Neural progenitor cell (in vitro differentiated cells): ENCODE measurements at places on chromosomes 5 and 9.
A peak's percentile ranks its signal among the peaks of the same experiment; 100 is the strongest.

DNA sequence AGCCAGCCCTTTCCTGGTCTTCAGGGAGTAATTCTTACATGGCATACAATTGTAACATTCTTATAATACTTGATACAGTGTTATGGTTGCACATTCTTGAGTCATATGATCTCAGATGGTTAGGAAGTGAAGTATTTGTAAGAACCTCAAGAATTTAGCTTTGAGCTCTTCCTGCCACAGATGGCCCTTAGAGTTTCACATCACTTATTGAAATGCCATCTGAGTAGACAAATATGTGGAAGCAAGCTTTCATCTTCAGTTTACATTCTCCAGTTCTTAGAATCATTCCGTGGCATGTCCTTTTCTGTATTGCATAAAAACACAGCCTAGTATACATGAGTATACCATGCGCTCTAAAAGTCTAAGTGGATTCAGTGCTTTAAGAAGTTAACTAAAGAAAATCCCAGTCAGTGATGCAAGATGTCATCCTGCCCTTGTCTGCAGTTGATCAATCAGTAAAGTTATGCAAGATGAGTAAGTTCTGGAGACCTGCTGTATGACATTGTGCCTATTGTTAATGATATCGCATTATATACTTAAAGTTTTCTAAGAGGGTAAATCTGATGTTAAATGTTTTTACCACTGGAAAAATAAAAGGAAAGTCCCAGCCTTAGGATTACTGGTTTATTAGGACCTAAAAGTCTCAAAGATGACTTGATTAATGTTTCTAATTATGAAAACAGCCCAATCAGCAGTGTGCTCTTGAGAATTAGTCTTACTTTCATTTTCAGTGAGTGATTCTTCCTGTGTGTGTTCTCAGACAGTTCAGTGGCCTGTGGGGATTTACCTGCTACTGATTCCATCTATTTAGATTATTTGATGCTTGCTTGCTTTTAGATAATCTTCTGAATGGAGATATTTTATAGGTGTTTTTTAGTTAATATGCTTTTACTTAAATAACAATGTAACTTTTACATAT is 29.4 kb downstream of the RHOBTB3 start:
- DNase-seq = no peak

DNA sequence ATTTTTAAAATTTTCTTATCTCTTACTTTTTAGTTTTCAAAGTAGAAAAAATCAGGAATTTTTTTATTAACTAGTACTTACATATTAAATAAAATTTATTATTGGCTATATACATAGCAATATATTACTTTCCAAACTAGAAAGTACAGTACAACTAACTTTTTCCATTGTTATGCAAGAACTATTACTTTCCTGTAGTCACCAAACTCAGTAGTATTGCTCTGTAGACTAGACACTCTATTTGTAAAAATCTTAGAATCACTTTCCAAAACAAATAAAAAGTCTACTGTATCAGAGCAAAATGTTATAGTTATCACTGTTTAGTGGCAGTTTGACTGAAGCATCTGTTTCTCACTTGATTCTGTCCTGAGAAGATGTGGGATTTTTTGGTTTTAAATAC is 55.3 kb upstream of the MACIR start:
- DNase-seq = no peak

DNA sequence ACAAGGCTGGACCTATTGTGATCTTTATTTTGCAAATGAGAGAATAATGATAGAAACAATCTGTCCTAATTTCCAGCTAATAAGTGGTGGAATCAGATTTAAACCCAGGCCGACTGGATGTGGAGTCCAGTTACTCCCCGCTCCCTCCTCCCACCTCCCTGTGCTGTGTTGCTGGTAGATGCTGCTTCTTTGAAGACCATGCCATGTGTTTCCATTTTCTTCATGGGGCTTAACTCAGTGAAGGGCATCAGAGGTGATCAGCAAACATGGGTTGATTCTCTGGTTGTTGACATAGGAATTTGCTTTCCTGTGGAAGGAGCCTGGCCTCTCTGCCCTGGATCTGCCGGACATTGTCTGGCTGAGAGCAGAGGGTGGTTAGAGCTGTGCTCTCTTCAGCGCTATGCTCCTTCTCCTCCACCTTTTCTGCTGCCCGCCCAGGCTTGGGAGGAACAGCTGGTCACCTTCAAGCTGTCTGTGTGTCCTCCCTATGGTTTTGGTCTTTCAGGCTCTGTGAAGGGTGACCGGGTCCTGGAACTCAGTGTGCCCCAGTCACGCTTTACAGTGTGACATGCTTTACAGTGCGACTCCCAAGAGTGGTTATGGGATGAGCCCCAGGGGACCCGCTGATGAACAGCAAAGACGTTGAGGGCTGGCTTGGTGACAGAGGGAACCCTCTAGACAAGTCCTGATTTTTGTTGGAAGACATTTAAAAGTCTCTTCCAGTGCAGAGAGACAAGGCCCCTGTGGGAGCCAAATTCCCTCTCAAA is 68.4 kb upstream of the RPS23 start:
- no peak for DNase-seq

DNA sequence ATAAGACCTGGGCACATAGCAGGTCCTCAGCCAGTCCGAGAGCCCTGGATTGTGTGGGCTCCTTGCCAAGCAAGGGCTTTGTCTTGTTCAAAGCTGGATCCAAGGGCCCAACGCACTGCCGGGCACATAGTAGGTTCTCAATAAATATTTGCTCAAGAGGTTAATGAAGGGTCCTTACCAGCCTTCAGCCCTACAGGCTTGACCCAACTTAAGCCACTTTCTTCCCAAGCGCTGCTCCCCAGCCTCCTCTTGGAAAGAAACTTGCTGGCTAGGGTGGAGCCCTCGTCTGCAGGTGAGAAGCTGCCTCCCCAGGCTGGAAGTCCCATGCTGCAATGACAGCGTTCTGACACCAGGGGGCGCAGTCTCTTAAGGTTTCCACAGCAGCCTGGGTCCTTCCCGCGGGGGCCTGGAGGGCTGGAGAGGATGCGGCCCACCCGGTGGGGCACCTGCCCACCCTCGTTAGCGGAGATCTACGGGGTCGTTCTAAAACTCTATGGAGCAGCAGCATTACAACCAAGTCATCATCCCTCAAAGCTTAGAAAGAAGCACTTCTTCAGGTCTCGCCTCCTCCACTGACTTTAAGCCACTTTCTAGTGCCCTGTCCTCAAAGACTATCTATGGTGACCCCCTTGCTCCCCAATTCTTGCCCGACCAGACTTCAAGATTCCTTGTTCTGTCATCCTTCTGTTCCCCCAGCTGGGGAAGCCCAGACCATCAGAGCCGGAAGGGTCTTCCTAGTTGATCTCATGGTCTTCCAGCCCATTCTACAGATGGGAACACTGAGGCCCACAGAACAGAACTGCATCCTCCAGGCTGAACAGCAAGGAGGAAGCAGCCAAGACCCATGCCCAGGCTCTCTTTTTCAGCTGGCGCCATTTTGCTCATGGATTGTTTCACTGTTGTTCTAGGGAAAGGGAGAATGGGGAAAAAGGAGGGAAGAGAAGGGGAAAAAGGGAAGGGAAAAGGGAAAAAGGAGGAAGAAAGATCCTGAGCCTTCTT is 115.4 kb downstream of the LHX2 start:
- DNase-seq = peak; percentile 82

DNA sequence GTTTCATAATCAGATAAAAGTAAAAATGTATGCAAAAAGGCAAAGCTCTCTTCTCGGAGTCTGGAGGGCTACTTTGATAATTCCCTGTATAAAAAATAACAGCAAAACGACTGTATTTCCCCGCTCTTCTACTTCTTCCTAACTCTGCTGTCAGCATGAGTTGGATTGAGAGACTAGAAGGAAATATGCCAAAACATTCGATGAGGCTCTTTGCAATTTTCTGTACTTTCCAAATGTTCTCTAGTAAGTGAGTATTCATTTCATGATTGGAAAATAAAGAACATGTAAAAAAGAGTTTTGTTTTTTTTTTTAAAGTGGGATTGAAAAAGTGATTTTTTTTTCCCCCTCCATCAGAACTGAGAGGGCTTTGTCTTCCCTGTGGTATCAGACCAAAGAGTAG is 677.5 kb downstream of the ACTL7B start:
- DNase-seq = no peak

DNA sequence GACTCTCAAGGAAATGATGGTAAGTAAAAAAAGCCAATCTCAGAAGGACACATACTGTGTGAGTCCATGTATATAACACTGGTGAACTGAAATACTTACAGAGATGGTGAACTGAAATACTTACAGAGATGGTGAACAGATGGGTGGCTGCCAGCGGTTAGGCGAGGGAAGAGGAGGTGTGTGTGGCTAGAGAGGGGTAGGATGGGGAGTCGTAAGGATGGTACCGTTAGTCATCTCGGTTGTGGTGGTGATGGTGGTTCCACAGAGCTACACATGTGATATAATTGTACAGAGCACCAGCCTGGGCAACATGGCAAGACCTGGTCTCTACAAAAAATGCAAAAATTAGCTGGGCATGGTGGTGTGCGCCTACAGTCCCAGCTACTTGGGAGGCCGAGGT is 113.6 kb upstream of the RAPGEF1 start:
- DNase-seq = no peak

DNA sequence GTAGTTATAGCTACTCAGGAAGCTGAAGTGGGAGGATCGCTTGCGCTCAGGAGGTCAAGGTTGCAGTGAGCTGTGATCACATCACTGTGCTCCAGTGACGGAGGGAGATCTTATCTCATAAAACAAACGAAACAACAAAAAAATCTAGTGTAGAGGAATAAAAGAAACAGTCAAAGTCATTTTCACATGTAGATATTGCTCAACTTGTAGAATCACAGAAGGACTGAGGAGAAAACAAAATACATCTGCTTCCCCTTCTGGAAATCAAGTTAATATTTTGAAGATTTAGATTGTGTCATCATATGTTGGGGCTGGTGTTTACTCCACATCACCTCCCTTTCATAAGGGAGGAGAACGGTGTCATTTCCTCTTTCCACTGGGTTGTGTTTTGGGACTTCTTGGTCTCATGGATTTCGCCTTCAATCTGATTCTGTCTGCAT is 8.2 kb upstream of the SLC46A2 start:
- no peak for DNase-seq

DNA sequence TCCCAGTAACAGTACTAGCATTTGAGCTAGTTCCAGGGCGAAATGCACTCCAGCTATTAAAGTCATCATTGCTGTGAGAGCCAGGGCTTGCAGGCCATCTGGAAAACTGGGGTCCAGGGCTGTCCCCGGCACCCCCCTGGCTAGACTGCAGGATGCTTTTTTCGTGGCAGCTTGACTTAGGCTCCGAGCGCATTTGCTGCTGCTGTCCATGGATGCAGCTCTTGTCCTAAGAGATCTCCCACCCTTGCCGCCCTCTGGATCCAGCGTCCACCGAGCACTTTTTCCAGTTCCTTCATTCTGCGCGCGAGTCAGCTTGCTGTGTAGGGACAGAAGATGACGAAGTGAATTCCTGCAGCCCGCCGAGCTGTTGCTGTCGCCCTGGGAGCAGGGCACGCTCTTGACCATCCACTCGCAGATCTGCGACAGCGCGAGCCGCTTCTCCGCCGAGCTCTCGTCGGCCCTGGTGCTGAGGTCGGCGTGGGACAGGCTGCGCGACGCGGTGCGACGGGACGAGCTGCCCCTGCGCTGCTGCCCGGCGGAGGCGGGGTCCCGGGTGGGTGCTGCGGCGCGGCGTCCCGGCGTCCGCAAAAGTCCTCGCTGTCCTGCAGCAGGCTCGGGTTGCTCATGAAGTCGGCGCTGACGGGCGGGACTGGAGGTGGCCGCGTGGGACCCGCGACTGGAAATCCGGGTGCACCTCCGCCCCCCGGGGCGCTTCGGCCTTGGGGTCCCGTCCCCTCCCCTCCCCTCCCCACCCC is 30.7 kb downstream of the OR2V1 start:
- peak; percentile 60 for DNase-seq

- DNase-seq = no peak
These were observed 9.0 kb downstream of the MTREX start for GRCh38 chr5:55316837-55317236.

DNA sequence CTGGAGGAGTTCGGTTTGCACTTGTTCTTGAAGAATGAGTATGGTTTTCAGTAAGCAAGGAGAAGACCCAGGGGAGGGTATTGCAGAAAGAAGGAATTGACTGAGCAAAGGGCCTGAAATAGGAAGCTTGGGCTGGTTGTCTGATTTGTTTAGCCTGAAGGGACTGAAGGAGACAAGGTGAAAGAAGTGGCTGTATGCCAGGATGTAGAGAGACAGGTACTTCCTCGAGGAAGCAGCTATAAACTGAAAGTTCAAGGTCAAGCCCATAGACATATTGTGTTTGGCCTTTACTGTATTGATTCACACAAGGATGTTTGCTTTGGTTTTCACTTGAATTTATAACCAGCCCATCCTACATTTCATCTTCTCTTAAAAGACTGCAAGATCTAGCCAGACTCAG is 183.1 kb downstream of the PALM2AKAP2 start:
- DNase-seq = no peak

DNA sequence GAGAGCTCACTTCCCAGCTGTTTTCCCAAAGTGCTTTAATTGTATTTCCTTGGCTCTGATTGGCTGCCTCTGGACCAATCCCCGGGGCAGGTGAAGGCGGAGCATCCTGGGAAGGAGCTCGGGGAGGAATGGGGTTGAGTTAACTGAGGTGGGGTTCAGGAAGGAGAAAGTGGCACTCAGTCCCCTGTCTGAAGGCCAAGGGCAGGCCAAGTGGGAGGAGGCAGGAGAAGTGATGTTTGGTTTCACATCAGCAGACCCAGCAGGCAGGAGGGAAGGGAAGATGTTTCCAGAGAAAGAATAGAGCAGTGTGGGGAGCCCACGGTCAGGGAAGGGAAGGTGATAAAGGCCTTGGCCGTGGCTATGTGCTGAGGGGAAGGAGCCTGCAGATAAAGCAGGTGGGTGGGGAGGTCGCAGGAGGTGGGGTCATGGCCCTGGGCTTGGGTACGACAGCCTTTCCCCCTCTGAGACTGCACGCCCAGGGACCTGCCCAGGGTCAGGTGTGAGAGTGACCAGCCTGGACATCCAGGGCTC is 3.1 kb downstream of the TSPAN17 start:
- peak; percentile 57 for DNase-seq

DNA sequence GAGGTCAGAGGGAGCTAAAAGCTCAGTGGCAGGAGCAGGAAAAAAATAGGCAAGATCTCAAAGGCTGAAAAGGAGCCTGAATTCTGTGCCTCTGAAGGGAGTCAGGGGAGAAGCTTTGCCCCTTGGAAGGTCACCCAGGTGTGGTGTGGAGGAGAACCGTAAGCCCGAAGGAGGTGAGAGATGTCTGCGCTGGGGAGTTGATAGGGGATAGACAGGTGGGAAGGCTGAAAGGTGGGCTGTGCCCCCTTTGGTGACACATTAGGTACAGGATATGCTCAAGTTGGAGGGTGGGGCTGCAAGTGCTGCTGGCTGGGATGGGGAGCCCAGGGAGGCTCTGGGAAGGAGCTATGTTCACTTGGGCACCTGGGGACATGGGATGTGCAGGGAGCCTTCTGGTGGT is 217.7 kb downstream of the PAX5 start:
- DNase-seq = no peak
